ENCODE measurements at places on chromosomes 2 and 18. TPM values are rescaled to one million over a fixed set of nuclear protein-coding genes. Genes with fewer than 3 reads are reported as not detected.
A peak's percentile ranks its signal among the peaks of the same experiment; 100 is the strongest.

DNA sequence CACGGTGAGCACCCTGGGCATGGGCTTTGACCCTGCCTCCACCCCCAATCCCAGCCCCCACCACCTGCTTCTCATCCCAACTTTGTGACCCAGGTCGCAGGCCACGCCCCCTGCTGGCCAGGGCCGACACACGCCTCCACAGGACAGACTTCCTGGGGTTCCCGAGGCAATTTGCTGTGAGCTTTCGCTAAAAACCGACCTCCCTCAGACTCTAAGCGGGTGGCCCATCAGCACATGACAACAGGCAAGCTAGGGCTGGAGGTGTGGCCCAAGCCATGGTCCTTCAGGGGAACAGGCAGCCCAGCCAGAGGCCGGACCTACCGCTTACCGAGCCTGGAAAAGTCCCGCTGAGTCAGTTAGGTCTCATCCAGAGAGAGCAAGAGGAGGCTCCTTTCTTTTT is 31.9 kb downstream of the C1QL2 start:
- DNase-seq, result no peak

Gene ST6GAL2
- 28.3 TPM for total RNA-seq

Gene CDH20
- not detected for total RNA-seq

DNA sequence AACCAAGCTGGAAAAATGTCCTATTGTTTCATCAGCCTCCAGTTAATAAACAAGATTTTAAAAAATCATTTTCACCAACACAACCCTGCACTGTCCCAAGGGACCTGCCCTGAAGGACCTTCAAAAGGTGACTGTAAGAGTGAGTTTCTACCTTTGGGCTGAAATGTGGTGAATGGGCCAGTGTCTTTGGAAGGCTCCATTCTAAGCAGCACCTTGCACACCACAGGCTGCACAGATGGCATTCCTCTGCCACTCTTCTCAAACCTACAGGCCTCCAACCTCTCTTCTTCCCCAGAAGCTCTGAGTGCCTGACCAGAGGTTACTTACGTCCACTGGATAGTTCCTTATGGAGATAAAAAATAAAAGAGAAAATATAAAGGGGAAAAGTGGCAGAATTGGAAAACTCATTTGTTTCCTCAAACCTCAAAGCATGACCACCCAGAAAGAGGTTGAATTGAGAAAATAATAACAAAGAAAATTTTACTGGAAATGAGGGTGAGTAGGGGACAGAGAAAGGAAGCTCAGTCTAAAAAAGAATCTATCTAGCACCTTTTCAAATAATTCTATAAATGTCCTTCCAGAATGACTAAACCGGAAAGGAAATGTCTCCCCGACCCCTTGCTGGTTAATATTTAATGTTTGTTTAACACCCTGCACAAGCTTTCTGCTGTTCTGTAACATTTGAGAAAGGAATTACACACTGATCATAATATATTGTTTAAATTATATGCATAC is 175.7 kb downstream of the METTL4 start:
- no peak for DNase-seq

- no peak for DNase-seq
Observed at GRCh38 chr18:22207021-22207758, 37.8 kb downstream of the GATA6 start.

Gene IL36G
- total RNA-seq, result not detected

DNA sequence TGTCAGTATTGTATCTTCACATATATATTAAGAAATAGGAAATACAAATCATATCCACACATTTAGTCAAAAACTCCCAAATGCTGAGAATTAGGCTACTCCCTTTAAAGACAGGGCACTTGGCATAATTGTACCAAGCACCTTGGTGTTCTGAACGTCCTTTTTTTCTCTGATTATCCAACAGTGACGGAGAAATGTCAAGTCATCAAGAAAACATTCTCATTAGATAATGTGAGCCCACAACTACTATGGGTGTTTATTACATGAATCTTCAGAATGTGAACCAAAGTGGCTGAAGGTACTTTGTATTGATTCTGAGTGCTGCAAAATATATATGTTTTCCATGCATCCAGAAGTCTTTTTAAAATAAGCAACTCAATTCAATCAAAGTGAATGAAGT is 83.8 kb downstream of the PSMG2 start:
- DNase-seq, result no peak

Gene BBS5
- total RNA-seq, result 13.6 TPM

Gene MORN2
- total RNA-seq, result 21.8 TPM

DNA sequence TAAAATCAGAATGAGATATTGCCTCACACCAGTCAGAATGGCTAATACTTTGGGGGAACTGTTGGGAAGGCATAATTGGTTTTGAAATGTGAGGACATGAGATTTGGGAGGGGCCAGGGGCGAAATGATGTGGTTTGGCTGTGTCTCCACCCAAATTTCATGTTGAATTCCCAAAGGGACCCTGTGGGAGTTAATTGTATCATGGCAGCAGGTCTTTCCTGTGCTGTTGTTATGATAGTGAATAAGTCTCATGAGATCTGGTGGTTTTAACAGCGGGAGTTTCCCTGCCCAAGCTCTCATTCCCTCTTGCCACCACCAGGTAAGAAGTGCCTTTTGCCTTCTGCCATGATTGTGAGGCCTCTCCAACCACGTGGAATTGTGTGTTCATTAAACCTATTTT is 59.6 kb downstream of the CSRNP3 start:
- no peak for DNase-seq

DNA sequence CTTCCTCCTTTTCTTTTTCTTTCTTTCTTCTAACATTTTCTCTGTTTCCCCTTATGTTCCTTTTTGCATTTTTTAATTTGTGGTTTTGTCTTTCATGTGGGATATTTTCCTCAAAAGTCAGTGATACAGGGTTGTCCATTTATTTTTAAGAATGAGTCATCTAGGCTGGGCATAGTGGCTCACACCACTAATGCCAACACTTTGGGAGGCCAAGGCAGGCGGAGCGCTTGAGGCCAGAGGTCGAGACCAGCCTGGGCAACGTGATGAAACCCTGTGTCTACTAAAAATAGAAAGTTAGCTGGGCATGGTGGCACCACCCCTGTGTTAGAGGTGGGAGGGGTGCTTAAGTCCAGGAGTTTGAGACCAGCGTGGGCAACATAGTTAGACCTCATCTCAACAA is 35.8 kb downstream of the KATNAL2 start:
- DNase-seq, result no peak

GRCh38 chr2:144096531-144096930 is 423.4 kb downstream of the ZEB2 start:
- no peak for DNase-seq

GRCh38 chr18:56873441-56874140 is 222.4 kb downstream of the WDR7 start:
- DNase-seq, result peak; percentile 13

- no peak for DNase-seq
Observed at GRCh38 chr2:180781276-180781675, 199.1 kb upstream of the UBE2E3 start.

Gene GRHL1
- total RNA-seq, result 7.2 TPM

Gene DSEL
- 12.7 TPM for total RNA-seq

DNA sequence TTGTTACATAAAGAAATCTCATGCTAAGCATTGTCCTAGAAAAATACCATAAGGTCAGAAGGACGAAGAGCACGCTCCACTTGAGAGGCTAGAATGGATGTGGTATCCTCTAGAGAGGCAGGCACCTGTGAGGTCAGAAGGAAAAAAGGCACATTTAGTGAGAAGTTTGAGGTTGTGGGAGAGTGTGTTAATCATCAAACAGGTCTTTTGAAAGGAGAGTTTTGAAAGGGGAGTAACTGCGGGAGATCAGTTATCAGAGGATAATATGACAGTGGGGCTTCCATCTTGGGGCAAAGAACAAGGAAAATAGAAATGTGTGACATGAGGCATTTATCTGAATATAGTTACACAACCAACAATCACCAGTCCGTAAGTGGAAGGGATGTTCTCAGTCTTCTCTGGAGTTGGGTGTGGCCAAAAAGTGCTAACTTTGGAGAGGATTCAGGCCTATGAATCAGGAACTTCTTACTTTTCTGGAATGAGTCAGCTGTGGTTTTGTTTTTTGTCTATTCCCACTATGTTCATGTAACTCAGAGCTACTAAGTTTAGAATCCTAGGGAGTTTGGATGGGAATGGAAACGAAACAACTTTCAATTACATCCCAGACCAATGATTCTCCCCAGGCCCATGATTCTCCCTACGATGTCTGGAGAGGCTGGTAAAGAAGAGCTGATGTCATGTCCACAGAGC is 451.4 kb upstream of the ST6GAL2 start:
- no peak for DNase-seq

- no peak for DNase-seq
Observed at GRCh38 chr18:31918733-31919132, 24.2 kb downstream of the TRAPPC8 start.

DNA sequence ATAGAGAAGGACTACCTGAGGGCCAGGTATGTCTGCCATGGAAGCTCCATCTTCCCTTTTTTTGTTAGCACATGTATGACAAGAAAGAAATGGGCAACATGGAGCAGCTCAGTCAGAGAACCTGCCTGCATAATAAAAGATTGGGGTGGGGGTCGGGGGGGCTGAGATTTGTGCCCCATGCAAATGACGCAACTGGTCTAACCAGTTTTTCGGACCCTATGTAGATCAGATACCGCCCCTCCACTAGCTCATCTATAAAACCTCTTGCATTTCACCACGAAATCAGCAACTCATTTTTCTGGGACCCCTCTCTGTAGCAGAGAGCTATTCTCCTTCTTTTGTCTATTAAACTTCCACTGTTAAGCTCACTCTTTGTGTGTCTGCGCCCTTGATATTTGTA is 657.2 kb downstream of the ERBB4 start:
- DNase-seq, result no peak

- DNase-seq, result no peak
Observed at GRCh38 chr2:200219309-200220113, 87.0 kb upstream of the SPATS2L start.

DNA sequence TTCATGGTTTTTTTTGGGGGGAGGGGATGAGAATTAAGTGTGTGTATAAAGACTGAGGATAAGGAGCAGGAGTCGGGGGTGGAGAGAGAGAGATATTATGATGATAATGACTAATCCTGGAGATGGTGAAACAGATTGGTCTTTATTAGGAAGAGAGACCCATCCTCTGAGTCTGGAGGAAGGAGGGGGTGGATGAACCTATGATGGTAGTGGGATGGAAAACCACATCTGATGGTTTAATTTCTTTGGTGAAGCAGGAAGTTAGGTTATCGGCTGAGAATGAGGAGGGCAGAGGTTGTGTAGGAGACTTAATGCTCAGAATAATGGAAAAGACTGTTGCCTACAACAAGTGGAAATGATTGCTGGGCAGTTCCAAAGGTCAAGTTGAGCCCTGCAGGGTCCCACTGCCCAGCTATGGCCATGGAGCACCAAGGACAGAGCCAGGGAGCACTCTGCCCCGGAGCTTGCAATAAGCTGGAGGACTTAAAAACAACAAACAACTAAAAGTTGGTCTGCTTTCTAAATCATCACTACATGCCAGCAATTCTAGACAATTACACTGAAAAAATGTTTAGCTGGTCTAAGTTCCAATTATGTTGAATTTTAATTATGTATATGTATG is 7.9 kb downstream of the SLC16A14 start:
- DNase-seq, result no peak

DNA sequence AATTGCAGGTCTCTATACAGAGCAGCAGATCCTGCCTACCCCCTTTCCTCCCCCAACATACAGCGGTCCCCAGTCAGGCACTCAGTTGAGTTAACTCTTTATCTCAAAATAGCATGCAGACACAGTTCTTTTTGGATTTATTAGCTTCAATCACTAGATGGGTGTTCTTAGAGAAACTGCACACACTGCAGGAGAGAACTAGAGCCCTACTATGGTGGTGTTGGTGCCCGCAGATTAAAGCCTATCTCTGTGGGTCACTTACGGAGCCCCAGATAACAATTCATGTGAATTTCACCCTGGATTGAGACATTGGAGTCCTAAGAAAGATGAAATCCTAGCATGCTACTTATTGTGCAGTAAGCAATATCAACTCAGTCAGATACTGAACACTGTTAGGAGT is 11.9 kb downstream of the ADD2 start:
- DNase-seq, result no peak

DNA sequence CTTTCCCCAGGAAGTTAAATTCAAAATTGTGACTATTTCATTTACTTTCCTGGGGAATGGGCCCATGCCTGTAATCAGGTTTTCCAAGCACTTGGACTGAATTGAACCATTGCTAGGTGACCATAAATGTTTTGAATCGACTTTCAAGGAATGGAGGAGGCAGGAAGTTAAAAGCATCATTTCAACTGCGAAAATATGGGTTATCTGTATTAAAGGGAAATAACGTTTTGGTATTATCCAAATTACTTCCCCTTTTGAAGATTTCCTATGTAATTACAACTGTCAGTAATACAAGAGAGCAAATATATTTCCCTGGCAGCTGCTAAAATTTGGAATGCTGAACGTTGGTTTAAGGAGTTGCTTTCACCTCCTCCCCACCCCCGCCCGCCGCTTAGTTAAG is 19.0 kb downstream of the PNO1 start:
- DNase-seq, result no peak

Gene ASB18
- not detected for total RNA-seq

Gene LDLRAD4
- total RNA-seq, result 51.0 TPM

DNA sequence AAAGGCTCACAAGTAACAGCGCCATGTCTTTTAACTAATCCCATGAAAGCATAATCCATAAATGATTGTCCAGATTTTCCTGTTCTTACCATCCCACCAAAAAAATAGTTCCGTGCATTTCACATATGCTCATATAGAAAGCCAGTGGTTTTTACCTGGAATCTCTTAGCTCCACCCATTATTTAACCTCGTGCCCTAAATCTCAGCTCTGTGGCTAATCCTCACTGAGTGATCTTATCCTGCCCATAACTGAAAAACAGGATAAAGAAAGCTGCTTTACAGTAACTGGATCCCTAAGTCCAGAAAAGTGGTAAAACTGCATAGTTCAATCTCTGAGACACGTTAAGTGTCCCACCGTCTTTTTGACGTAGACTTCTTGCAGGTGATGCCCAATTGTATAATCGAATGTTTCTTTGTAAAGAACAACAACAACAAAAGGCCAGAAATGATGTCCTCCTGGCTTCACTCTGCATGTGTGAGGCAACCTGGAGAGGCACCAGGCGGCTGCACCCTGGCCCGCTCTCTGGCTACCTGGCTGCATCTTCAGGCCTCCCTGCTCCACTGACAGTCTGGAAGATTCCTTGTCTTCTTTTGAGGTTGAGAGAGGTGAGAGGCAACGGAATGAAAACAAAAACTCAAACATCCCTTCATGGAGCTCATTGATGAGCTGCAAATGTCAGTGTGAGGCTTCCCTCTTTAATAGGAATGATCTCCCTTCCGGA is 38.6 kb downstream of the FEZ2 start:
- DNase-seq, result no peak

- DNase-seq, result no peak
Observed at GRCh38 chr2:6336752-6337471, 528.8 kb downstream of the CMPK2 start.

Gene CCDC141
- 90.3 TPM for total RNA-seq

Gene AKAIN1
- not detected for total RNA-seq

GRCh38 chr2:84299211-84299775 is 159.8 kb downstream of the SUCLG1 start:
- DNase-seq, result no peak

Data from mucosa of gallbladder (tissue), 1 donor.